ENCODE measurements at places on chromosomes 3 and 15.

GRCh38 chr15:48501208-48501607 is 144.3 kb downstream of the FBN1 start:
- DNase-seq, result no peak

DNA sequence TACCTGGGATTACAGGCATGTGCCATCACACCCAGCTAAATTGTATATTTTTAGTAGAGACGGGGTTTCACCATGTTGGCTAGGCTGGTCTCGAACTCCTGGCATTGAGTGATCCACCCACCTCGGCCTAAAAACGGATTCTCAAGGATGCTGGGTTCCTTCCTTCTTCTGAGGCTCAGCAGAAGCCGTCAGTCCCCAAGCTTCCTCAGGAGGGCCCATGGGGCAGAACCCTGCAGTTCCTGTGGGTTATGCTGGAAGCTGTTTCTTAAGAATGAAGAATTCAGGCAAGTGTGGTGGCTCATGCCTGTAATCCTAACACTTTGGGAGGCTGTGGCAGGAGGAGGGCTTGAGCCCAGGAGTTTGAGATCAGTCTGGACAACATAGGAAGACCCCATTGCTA is 29.0 kb upstream of the ZNF710 start:
- DNase-seq, result no peak

GRCh38 chr15:83612226-83612625 is 41.7 kb upstream of the ADAMTSL3 start:
- DNase-seq, result no peak

DNA sequence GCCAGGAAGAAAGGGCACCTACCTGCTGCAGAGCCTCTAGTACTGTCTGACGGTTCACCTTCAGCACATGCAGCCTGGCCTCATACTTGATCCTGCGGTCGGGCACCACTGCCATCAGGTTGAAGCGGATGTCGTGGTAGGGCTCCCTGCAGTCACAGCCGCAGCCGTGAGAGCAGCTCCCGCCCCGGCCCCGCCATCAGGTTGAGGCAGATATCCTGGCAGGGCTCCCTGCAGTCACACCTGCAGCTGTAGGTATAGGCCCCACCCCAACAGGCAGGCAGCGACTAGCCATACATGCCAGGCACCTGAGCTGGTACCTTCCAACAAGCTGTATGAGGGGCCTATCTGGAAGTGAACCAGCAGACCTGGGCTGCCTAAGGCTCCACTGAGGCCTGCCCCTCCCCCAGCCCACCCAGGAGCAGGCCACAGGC is 38.7 kb downstream of the SEMA3G start:
- DNase-seq, result no peak

DNA sequence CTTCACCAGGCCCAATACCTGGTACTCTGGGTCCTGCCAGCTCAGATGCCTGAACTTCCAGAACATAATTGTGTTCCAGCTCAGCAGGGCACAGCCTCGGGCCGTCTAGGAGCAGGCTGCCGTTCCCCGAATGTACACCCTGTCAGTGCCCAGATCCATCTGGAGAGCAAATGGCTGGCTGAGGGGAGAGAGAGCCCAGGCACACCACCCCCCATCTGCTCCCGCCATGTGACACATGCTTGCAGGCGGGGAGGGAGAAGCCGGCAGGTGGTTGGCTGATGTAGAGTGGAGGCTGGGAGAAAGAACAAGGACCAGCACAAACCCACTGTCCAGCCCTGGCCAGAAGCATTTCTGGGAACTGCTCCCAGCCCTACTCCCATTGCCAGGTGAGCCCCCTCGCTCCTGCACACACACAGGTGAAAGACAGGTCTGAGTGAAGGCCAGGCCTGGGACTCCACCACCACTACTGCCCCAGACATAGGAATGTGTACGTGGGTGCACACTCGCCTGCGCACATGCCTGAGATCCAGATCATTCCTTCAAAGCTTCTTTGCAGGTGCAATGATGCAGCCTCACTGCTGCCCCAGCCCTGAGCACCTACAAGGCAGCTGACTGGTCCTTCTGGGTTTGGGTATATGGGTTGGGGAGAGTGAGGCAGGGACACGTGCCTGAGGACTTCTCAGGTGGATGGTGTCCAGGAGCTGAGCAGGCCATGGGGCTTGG is 53.5 kb downstream of the SEMA5B start:
- DNase-seq, result no peak

DNA sequence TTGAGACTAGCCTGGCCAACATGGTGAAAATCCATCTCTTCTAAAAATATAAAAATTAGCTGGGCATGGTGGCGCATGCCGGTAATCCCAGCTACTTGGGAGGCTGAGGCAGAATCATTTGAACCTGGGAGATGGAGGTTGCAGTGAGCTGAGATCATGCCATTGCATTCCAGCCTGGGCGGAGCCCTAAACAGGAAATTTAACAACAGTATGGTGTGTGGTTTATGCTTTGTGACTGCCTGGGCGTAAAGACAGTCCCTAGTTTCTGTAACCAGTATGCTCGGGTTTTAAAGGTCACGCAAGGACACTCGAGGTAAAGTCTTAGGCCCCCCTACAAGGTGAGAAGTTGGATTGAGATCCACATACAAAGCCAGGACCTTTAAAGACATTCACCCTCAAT is 43.3 kb downstream of the USP50 start:
- DNase-seq, result no peak
